Hypothalamus (tissue), 51 donors: ENCODE measurements at places on chromosomes 13 and 19.
A peak's percentile ranks its signal among the peaks of the same experiment; 100 is the strongest.

- no peak for DNase-seq
Observed at GRCh38 chr13:34522808-34523207, 419.3 kb upstream of the NBEA start.

DNA sequence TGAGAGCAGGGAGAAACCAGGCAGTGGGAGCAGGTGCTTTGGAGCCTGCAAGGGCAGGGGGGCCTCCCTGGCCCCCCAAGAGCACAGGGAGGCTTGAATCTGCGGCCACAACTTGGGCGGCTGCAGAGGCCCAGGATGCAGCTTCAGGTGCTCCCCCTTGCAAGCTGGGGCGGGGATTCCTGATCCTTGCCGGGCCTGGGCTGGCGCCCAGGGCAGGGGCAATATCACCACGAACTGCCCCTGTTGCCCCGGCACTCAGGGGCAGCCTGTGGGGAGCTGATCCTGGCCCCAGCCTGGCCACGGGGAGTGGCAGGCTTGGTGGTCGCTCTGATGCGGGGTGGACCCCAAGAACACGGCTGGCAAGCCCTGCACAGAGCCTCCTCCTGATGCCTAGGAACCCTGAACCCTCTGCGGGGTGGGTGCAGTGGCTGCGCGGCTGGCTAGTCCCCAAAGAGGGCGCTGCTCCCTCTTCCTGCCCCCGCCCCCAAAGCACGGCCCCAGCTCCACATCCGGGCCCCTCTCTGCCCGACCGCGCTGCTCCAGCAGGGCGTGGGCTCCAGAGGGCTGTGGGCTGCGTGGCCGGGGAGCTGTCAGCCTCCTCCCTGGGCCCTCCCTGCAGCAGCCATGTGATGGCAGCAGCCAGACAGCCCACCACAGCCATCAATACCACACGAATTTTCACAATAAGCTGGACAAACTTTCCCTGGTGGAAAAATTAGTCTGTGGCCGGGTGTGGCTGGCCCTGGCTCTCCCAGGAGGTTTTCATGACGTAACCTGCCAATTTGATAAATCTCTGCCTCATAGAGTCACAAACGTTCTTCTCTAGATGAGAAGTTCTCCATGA is 21.0 kb downstream of the TNFSF9 start:
- no peak for DNase-seq

DNA sequence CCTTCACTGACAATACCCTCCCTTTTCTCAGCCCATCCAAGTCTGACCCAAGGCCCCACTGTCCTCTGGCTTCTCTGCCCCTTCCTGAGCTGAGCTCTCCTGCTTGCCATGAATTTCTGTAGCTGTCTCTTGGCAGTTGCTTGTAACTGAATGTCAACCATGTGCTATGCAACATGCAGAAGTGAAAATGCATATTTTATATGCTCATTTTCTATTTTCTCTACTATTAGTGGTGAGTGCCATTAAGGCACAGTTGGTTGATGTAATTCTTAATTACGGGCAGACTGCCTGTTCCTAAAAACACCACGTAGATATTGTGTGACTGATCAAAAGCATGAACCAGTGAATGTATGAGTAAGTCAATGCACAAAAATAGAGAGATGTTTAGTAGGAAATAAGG is 29.6 kb downstream of the TNFSF11 start:
- no peak for DNase-seq

GRCh38 chr19:29887442-29887855 is 54.6 kb upstream of the URI1 start:
- no peak for DNase-seq

- no peak for DNase-seq
Observed at GRCh38 chr13:101417043-101417406, 717 bp upstream of the NALCN start.

GRCh38 chr19:8307400-8307964 is 676 bp downstream of the CD320 start:
- no peak for DNase-seq

GRCh38 chr13:59476366-59476765 is 687.4 kb downstream of the DIAPH3 start:
- DNase-seq: no peak

- DNase-seq: peak; percentile 17
Observed at GRCh38 chr13:97113231-97114001, 108.7 kb upstream of the MBNL2 start.

GRCh38 chr13:23175920-23176319 is 4.9 kb upstream of the SGCG start:
- no peak for DNase-seq

- no peak for DNase-seq
Observed at GRCh38 chr19:21758296-21758695, 9.1 kb downstream of the ZNF100 start.

DNA sequence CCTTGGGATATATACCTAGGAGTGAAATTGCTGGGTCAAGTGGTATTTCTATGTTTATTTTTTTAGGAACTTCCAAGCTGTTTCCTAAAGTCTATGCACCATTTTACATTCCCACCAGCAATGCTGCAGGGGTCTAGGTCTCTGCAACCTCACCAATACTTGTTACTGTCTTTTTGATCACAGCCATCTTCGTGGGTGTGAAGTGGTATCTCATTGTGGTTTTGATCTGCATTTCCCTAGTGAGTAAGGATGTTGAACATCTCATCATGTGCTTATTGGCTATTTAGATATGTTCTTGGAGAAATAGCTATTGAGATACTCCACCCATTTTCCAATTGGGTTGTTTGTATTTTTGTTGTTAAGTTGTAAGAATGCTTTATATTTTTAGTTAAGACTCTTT is 2.7 kb downstream of the OR10H2 start:
- DNase-seq: no peak

GRCh38 chr19:3106509-3107141 is 12.5 kb downstream of the GNA11 start:
- DNase-seq: no peak
